ENCODE measurements at places on chromosomes 6 and 20. TPM values are rescaled to one million over a fixed set of nuclear protein-coding genes. Genes with fewer than 3 reads are reported as not detected.

DEK gene
- total RNA-seq, result 112 TPM

FLRT3 gene
- 26.7 TPM for total RNA-seq

TAAR1 gene
- not detected for total RNA-seq

GSTA1 gene
- total RNA-seq, result not detected

RPL7L1 gene
- total RNA-seq, result 89.2 TPM

THEMIS gene
- 0.84 TPM for total RNA-seq

DNAH8 gene
- not detected for total RNA-seq

SPATA25 gene
- 7.3 TPM for total RNA-seq

DNA sequence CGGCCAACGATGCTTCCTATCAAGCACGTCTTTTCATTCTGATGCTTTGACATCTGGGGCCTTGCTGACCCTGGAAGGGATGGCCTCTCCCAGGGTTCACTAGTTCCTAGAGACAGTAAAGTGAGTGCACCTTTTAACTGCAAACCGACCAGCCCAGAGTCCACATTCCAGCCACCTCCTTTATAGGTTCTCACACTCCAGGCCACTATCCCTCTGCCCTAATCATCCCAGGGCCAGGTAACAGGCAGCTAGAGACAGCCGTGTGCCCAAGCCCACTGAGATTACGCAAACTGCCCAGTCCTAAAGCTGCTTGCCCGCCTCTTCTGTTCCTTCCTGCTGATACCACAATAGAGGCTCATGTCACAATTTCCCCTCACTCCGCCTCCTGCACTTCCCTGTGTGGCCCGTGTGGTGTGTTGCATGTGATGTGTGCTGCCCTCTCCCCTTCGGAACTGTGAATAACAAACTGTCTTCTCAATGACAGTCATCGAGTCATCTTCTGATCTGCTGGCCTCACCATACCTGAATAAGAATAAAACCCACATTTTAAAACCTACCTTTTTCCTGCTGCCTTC, 123.7 kb upstream of the EXOC2 start:
- H3K27me3 ChIP-seq, result no peaks in the 10 kb centered on the region
- no peak for DNase-seq
- H3K36me3 ChIP-seq, result no peaks in the 10 kb centered on the region
- no peaks in the 10 kb centered on the region for H3K4me1 ChIP-seq
- no peak overlapping the region for H3K4me3 ChIP-seq

DNA sequence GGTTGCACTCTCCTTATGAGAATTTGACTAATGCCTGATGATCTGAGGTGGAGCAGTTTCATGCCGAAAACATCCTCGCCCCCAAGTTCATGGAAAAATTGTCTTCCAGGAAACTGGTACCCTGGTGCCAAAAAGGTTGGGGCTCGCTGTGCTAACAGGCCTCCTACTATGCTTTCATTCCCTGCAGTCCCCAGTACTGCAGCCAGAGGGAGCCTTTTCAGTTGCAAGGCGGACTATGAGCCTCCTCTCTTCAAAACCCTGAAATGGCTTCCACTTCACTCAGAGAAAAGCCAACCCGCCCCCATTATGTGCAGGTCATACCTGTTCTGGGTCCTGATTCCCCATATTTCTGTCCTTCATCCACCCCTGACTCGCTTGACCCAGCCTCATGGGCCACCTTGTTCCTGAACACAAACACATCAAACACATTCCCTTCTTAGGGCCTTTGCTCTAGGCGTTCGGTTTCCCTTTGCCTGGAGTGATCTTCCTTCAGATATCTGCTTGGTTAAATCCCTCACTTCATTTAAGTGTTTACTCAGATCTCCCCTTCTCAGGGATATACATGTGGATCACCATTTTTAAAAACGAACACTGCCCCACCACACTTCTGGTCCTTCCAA, 173.7 kb downstream of the PHACTR1 start:
- H3K4me3 ChIP-seq, result no peak overlapping the region
- DNase-seq, result no peak
- H3K27ac ChIP-seq, result no peak overlapping the region
- peaks cover 6% of the 10 kb centered on the region for H3K27me3 ChIP-seq

DNA sequence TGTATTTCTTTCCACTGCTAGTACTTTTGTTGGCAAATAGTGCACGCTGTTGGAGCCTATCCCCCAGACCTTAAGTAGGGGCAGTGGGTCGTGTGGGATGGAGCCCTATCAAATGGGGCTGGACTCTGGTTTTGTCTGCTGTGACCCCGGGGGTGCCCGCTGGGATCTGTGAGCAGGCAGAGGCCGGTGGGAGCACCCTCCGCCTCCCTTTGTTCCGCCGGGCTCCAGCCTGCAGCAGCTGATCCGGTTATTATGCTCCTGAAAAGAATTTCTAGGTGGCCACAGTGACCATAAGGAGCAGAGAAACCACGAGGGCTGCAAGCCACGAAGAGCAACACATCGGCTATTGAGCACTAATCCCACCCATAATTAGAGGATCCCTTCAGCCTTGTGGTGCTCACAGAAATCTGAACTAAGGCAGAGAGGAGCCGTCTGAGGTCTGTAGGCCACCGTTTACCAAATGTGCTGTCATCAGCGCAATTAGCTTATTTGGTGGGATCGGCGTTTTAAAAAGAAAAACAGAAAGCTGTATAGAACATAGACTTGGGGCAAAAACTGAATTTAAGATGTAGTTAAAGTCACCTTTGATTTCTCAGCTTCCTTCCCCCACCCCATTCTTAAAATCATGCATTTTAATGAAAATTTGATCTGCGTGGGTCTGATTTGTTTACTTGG, 598.3 kb upstream of the JAG1 start:
- DNase-seq, result no peak
- no peaks in the 10 kb centered on the region for H3K4me1 ChIP-seq
- H3K36me3 ChIP-seq, result no peaks in the 10 kb centered on the region
- H3K4me3 ChIP-seq, result no peak overlapping the region

DNA sequence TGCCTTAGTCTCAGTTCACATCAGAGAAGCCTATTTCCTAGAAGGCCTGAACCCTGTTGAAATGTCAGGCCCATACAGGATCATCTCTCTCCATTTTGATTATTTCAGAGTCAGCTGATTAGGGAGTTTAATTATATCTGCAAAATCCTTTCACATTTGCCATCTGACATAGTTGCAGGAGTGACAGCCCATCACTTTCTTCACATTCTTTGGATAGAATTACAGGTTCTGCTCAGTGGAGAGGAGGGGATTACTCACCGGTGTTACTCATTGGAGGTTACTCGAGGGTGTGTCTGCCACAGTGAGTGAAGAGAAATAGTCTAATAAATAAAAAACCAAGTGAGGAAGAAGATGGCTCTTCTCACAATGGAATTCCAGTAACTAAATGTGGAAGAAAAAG, 216.8 kb downstream of the TMEM242 start:
- DNase-seq, result no peak
- H3K36me3 ChIP-seq, result no peaks in the 10 kb centered on the region
- H3K4me3 ChIP-seq, result no peak overlapping the region
- peaks cover 24% of the 10 kb centered on the region for H3K4me1 ChIP-seq

DNA sequence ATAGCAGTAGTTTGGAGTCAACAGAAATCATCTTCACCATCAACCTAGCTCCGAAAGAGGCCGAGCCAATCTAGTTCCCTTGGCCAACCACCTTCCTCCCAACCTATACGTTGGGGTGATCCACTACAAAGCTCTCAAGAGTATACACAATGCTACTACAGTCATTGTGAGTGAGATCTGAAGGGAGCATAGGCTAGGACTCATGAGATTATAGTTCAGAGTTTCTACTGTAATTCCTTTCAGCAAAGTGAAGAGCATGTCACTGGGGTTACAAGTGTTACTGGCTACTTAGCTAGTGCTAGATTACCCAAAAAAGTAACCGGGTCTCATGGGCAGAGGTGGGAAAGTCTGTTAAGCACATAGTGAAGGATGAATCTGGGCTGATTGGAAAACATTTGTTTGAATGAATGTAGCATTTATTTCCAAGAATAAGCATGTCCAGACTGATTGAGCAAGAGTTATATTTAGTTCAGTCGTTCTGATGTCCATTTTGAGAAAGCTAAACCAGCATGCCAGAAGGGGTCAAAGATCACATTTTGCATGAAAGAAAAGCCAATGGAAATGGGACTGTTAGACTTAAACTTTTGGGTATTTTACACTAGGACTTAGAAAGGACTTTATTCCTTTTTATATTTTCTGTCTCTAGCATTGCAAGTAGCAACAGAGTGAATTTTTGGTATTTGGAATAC, 10.5 kb upstream of the ESR1 start:
- H3K4me1 ChIP-seq, result peaks cover 10% of the 10 kb centered on the region
- no peaks in the 10 kb centered on the region for H3K27me3 ChIP-seq
- H3K27ac ChIP-seq, result no peak overlapping the region
- no peak for DNase-seq
- H3K36me3 ChIP-seq, result no peaks in the 10 kb centered on the region

DNA sequence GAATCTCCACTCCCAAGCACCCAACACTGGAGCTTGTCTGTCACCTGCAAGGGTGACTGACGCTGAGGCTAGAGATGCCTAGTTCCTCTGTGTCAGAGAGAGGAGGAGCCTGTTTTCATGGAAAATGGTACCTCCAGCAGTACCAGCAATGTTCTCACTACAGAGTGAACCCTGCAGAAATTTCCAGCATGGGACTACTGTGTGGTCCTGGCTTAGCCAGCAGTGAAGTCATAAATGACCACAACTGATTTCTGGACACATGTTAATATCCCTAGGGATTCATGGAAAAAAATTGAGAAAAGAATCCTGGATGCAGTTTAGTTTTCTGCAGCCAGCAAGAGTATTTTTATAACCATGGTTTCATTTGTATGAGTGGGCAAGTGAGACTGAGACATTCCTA, 468.1 kb downstream of the CD83 start:
- H3K36me3 ChIP-seq, result no peaks in the 10 kb centered on the region
- H3K4me3 ChIP-seq, result no peak overlapping the region
- no peak overlapping the region for H3K27ac ChIP-seq
- H3K27me3 ChIP-seq, result no peaks in the 10 kb centered on the region
- no peaks in the 10 kb centered on the region for H3K4me1 ChIP-seq

GRCh38 chr6:41785254-41785653, 2.2 kb upstream of the TOMM6 start:
- H3K36me3 ChIP-seq, result no peaks in the 10 kb centered on the region
- no peak for DNase-seq
- peaks cover 4% of the 10 kb centered on the region for H3K4me1 ChIP-seq

DNA sequence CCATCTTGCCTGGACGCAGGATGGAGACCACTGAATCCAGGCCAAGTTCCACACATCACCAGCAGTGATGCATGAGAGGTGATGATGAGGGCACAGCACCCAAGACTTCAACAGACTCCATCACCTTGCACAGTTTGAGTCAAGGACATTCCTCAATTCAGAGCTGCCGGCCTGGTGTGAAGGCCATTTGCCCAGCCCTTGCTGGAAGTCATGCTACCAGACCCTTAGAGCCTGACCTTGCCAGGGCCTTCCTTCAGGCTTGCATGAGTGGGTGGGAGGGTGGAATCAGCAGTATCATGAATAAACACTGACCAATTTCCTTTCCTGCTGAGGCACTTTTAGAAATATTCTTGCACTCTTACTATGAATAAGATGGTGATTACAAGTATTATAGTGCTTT, 130.2 kb upstream of the SSTR4 start:
- DNase-seq, result no peak
- H3K4me1 ChIP-seq, result no peaks in the 10 kb centered on the region
- H3K27ac ChIP-seq, result no peak overlapping the region
- no peaks in the 10 kb centered on the region for H3K27me3 ChIP-seq

GRCh38 chr6:157669747-157670216, 153.3 kb upstream of the SNX9 start:
- H3K4me1 ChIP-seq, result no peaks in the 10 kb centered on the region
- DNase-seq, result peak; percentile 73
- H3K4me3 ChIP-seq, result no peak overlapping the region
- H3K27me3 ChIP-seq, result no peaks in the 10 kb centered on the region
- no peaks in the 10 kb centered on the region for H3K36me3 ChIP-seq

- no peak for DNase-seq
- H3K27me3 ChIP-seq, result no peaks in the 10 kb centered on the region
- H3K4me3 ChIP-seq, result no peak overlapping the region
- peak overlapping the region; percentile 29 for H3K27ac ChIP-seq
These were observed 31.0 kb upstream of the EZR start for GRCh38 chr6:158849899-158850806.

- no peak overlapping the region for H3K27ac ChIP-seq
- H3K36me3 ChIP-seq, result no peaks in the 10 kb centered on the region
- peaks cover 51% of the 10 kb centered on the region for H3K27me3 ChIP-seq
- DNase-seq, result no peak
- peaks cover 14% of the 10 kb centered on the region for H3K4me1 ChIP-seq
These were observed 15.8 kb downstream of the AARS2 start for GRCh38 chr6:44297063-44298038.

- no peak for DNase-seq
- H3K4me1 ChIP-seq, result peaks cover 22% of the 10 kb centered on the region
- no peaks in the 10 kb centered on the region for H3K27me3 ChIP-seq
- no peaks in the 10 kb centered on the region for H3K36me3 ChIP-seq
- H3K27ac ChIP-seq, result no peak overlapping the region
- H3K4me3 ChIP-seq, result no peak overlapping the region
These were observed 61.2 kb downstream of the GFOD1 start for GRCh38 chr6:13425943-13426931.

DNA sequence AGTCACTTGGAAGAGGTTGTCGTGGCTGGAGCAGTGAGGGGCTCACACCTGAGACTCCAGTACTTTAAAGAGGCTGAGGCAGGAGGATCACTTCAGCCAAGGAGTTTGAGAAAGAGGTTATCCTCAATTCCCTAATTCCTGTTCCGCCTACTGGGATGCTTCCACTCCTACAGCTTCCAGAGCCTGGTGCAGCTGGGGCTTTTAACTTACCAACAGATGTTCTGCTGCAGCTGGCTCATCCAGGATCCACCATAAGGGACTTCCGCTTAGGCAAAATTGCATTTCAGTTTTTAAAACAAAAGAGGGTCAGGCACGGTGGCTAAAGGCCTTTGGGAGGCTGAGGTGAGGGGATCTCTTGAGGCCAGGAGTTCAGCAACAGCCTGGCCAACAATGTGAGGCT, 59.1 kb upstream of the CDYL start:
- no peak overlapping the region for H3K27ac ChIP-seq
- H3K36me3 ChIP-seq, result no peaks in the 10 kb centered on the region
- H3K4me1 ChIP-seq, result no peaks in the 10 kb centered on the region
- no peaks in the 10 kb centered on the region for H3K27me3 ChIP-seq
- no peak overlapping the region for H3K4me3 ChIP-seq

All from tibial nerve (tissue), 4 donors.